Osteoblast (primary cell): ENCODE measurements at places on chromosomes 2 and 18. TPM values are rescaled to one million over a fixed set of nuclear protein-coding genes. Genes with fewer than 3 reads are reported as not detected.

OBSL1 gene
- total RNA-seq: 60.4 and 65.9 TPM in 2 replicates

MC4R gene
- under 0.01 TPM in 1 of 2 replicates, not detected in the other for total RNA-seq

POTEC gene
- total RNA-seq: 0.29 and 0.36 TPM in 2 replicates

ZNF804A gene
- under 0.01 TPM in 1 of 2 replicates, not detected in the other for total RNA-seq

KYNU gene
- total RNA-seq: 5.9 and 10.9 TPM in 2 replicates

PPP3R1 gene
- 29.7 and 32.1 TPM in 2 replicates for total RNA-seq

PPM1B gene
- total RNA-seq: 31.5 TPM in 2 replicates

PJVK gene
- 2.1 and 2.5 TPM in 2 replicates for total RNA-seq

HOXD10 gene
- total RNA-seq: not detected in 2 replicates

SPDYA gene
- total RNA-seq: 0.59 and 0.72 TPM in 2 replicates

CROCC2 gene
- under 0.01 TPM in 2 replicates for total RNA-seq

TMEM17 gene
- total RNA-seq: 2.9 and 3.3 TPM in 2 replicates

RFTN2 gene
- 14.5 and 18.6 TPM in 2 replicates for total RNA-seq

ALK gene
- total RNA-seq: under 0.01 and 0.29 TPM in 2 replicates

CMPK2 gene
- 2.1 and 2.2 TPM in 2 replicates for total RNA-seq

TLX2 gene
- total RNA-seq: under 0.01 and 0.36 TPM in 2 replicates

SLC20A1 gene
- 96.3 and 131 TPM in 2 replicates for total RNA-seq

MPP4 gene
- 1.1 and 2.1 TPM in 2 replicates for total RNA-seq

EEF1B2 gene
- total RNA-seq: 442 and 563 TPM in 2 replicates

PSMA8 gene
- not detected in 2 replicates for total RNA-seq

ONECUT2 gene
- under 0.01 TPM in 1 of 2 replicates, not detected in the other for total RNA-seq

SERPINB10 gene
- total RNA-seq: 0.29 TPM in 1 of 2 replicates, not detected in the other

ARMC9 gene
- total RNA-seq: 221 and 240 TPM in 2 replicates

TXNDC2 gene
- total RNA-seq: 0.29 and 0.36 TPM in 2 replicates

FIGLA gene
- total RNA-seq: not detected in 2 replicates

SLC23A3 gene
- 1.4 and 1.5 TPM in 2 replicates for total RNA-seq

NCKAP1 gene
- 209 and 212 TPM in 2 replicates for total RNA-seq

SMYD1 gene
- not detected in 2 replicates for total RNA-seq

FMNL2 gene
- 24.2 and 26.2 TPM in 2 replicates for total RNA-seq

VAMP5 gene
- 21.8 and 27.1 TPM in 2 replicates for total RNA-seq

LRP1B gene
- under 0.01 TPM in 1 of 2 replicates, not detected in the other for total RNA-seq

GLI2 gene
- total RNA-seq: 3.8 and 10.1 TPM in 2 replicates

DAW1 gene
- total RNA-seq: under 0.01 TPM in 1 of 2 replicates, not detected in the other

SCYGR4 gene
- not detected in 2 replicates for total RNA-seq

DNAJC5G gene
- not detected in 2 replicates for total RNA-seq

FOXD4L1 gene
- total RNA-seq: under 0.01 and 0.29 TPM in 2 replicates

CGREF1 gene
- total RNA-seq: 6.8 and 14.5 TPM in 2 replicates

CNTNAP5 gene
- not detected in 2 replicates for total RNA-seq

RTP5 gene
- total RNA-seq: not detected in 2 replicates

POMC gene
- 0.59 and 2.2 TPM in 2 replicates for total RNA-seq

MSH2 gene
- total RNA-seq: 14.5 and 16.5 TPM in 2 replicates

HAAO gene
- total RNA-seq: 0.72 and 1.8 TPM in 2 replicates

SERPINB13 gene
- under 0.01 TPM in 1 of 2 replicates, not detected in the other for total RNA-seq

MATN3 gene
- total RNA-seq: 1.4 and 2.4 TPM in 2 replicates

LIMS4 gene
- 6.9 and 15.9 TPM in 2 replicates for total RNA-seq

TSPYL6 gene
- not detected in 2 replicates for total RNA-seq

ZNF512 gene
- total RNA-seq: 21.4 and 21.8 TPM in 2 replicates

KCNG2 gene
- total RNA-seq: not detected in 2 replicates

ICOS gene
- total RNA-seq: not detected in 2 replicates

NT5C1B gene
- total RNA-seq: not detected in 2 replicates

DPYSL5 gene
- total RNA-seq: not detected in 2 replicates

TEKT4 gene
- not detected in 2 replicates for total RNA-seq

EIF2AK2 gene
- total RNA-seq: 42.3 and 45.1 TPM in 2 replicates

CACNB4 gene
- 2.4 and 4.3 TPM in 2 replicates for total RNA-seq

PROC gene
- total RNA-seq: 0.29 TPM in 1 of 2 replicates, not detected in the other
